ENCODE measurements at places on chromosomes 11 and 22.

GRCh38 chr22:38338772-38339379 lies 21.6 kb upstream of the CSNK1E start:
- DNase-seq = peak; percentile 50

DNA sequence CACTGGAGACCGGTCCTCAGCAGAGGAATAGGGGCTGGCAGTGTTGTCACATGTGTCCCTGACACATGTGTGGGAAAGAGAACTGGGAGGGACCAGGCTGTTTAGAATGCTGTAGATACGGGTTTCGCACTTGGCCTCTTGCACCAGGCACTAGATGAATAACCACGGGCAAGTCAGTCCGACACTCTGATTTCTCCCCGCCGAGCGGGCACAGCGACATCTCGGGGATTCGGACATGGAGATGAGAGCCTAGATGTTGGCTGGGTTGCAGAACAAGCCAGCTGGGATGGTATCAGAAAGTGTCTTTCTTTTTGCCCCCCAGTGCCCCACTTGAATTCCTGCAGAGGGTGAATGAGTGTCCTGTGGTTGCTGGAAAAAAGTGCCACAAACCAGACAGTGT lies 115.9 kb upstream of the SLC22A12 start:
- DNase-seq = no peak

- DNase-seq = peak; percentile 65
Observed at GRCh38 chr22:29635734-29636357, 32.4 kb downstream of the NF2 start.

DNA sequence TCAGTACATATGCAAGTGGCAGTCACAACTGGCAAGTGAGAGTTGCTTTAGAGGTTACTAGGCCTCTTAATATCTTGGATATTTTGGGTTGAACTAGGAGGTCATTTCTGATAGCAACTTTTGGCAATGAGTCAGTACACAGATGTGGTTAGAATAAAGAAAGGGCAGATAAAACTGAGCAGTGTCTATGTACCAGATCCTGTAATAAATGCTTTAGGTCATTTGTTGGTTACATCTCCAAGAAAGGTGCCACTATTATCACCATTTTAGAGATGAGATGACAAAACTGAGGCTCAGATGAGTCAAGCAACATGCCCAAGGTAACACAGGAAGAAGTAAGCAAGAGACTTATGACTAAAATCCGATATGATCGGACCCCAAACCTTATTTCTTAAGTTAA lies 25.0 kb downstream of the MAML2 start:
- DNase-seq = no peak

DNA sequence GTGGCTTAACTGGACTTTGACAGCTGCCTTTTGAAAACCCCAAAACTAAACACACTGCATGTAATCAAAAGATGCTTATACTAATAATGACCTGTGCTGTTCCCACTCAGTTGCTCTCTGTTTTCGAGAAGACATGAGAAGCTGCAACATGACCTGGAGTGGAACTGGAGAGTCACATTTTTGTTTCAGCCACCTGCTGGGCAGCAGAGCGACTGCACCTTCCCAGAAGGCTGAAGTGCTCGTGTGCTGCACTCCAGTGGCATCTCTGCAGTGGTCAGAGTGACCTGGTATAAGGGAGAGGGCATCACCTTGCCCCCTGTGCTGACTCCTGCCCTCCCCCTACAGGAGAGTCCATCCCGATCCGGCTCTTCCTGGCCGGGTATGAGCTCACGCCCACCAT lies 8.6 kb downstream of the THYN1 start:
- peak; percentile 30 for DNase-seq

DNA sequence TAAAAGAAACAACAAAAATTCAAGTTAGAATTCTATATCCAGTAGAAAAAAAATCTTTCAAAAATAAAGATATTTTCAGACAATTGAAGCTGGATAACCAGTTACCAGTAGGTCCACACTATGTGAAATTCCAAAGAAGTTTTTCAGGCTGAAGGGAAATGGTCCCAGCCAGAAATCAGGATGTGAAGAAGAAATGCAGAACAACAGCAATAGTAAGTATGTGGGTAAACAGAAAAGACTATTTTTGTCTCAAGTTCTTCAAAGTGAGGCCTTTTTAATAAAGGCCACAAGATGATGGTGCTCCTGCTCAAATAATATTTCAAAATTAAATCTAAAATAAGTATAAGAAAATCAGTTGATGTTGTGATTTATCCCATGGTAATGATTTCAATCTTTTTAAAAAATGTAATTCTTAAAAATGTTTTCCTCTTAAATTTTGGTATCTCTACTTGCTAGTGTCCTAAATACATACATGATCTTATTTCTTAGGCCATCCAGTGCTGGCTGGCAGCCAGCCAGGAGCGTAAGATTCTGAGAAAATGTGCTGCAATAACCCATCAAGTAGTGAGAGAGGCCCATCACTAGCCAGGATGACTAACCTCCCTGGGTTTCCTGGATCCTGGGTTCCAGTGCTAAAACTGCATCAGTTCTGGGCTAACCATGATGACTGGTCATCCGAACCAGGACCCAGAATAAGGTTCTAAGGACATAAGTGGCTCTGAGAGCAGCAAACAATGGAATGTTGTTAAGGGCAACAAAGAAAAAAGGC lies 15.6 kb upstream of the UCP3 start:
- DNase-seq = no peak

DNA sequence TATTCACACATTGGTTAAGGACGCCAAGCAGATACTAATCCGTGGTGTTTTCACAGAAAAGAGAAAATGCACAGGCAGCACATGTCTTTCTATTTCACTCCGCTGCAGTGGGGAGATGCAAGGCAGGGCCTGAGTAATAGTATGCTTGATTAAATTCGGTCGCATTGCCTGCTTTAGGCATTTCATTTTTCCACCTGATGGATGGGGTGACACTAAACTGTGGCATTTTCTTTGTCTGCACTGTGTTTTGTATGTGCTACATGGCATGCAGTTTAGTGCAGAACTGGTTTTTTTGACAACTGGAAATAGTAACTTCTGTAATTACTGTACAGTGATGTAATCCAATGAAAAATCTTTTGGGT lies 94.9 kb downstream of the SLC17A6 start:
- no peak for DNase-seq

GRCh38 chr11:16321148-16321547 lies 35.2 kb downstream of the SOX6 start:
- DNase-seq = no peak

DNA sequence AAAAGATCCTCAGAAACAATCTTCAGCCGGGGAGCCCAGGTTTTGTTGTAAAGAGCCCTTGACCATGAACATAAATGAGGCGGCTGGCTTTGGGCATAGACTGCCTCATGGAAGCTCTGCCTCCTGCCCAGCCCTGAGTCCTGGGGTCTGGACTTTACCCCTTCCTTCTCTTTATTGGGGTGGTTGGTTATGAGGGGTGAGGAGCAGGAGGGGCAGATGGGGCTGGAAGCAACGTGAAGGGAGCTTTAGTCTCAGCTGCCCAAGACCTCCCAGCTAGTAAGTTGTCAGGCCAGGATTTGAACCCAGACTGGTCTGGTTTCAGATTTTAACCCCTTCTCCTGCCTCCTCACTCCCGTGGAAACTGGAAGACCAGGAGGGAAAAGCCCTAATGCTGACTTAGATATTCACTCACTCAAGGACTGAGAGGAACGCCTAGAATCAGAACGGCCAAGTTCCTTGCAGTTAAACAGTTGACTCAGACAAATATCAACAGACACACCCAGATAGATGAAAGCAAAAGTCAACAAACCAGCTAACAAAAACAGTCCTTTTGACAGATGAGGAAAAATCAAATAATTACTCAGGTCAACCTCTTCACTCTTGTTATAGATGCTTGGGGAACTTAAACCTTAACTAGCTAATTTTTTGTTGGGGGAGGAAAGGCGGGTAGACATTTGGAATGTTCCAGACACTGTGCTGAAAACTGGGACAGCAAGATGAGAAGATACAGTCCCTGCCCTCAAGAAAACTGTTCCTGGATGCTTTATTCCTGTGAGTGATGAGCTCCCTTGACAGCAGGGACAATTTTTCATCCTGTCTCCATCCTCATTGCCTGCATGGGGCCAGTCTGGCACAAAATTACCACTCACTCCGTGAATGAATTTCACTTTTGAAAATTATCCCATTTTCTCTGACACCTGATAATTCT lies 20.8 kb upstream of the ARRB1 start:
- no peak for DNase-seq

DNA sequence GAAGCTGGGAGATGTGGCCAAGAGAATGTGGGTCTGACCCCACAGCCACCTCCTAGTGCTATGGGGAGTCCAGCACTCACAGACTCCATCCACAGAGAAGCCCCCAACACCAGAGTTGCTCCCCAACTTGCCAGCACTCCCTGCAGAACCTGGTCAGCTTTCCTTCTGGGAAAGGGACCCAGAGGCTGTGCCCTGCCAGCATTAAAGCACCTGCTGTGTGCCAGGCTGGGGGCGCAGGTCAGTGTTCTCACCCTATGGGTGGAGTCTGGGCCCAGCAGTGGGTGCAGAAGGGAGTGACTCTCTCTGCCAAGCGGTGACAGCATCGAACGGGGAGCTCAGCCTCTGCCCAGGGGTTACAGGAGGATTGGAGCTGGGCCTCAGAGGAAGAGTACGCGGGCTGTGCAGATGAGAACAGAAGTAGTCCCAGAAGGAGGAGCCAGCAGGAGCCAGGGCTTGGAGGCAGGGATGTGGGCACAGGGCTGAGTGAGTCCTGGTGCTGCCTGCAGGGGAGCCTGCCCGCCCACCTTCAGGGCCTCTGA lies 114.4 kb downstream of the MPPED1 start:
- no peak for DNase-seq

GRCh38 chr22:39364714-39365491 lies 15.1 kb downstream of the SYNGR1 start:
- no peak for DNase-seq

DNA sequence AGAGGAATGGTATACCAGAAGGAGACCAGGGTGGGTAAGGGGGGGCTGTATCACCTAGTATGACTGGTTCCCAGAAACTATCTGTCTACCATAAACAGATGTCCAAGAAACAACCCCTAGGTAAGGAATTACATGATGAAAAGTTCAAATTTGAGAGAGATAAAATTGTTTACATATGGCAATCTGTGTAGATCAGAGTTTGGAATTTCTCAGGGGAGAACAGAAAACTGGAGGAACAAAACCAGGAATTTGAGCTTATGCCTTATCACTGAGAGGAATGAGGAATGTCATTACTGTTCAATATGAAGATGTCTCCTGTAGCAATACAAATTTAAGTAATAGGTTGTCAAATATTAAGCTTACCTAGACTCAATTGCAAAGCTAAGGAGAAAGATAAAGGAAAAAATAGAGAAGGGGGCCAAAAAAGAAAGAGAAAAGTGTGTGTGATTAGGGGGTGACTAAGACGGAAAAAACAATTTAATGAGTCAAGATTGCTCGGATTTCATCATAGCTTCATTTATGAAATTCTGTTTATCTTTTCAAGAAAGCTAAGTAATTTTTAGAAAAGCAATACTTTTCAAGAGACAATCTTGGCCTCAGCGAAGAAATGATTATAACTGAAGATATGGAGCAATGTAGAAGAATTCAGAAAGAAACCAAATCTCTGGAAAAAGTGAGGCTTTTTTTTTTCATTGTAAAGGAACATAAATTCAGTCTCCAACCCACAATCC lies 117.8 kb downstream of the APOL5 start:
- no peak for DNase-seq

DNA sequence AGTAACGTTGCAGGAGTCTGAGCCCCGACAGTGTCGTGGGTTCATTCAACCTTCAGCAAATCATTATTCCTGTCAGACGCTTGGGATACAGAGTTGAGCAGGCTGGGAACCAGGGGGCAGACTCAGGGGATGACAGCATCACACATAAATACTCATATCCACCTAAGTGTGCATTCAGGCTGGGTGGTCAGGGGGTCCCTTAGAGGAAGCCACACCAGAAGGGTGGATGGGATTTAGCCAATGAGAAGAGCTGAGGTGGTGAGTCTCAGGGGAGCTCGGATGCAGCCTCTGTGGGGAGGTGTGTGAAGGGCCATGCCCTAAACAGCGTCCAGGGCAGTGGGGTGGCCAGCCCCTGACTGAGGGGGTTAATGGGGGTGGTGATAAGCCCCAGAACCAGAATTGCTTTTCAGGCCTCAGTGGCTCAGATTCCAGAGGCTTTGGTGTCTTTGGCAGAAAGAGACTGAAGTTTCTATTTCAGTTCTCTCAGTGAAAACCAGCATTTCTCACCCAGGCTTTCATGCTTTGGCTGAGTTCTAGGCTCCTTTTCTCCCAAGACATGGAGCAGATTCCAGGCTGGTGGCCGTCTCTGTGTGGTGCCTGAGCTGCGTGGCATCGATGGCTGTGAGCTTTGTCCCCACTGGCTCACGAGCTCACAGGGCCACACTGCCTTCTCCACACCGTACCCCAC lies 83.9 kb upstream of the CLDN5 start:
- no peak for DNase-seq

DNA sequence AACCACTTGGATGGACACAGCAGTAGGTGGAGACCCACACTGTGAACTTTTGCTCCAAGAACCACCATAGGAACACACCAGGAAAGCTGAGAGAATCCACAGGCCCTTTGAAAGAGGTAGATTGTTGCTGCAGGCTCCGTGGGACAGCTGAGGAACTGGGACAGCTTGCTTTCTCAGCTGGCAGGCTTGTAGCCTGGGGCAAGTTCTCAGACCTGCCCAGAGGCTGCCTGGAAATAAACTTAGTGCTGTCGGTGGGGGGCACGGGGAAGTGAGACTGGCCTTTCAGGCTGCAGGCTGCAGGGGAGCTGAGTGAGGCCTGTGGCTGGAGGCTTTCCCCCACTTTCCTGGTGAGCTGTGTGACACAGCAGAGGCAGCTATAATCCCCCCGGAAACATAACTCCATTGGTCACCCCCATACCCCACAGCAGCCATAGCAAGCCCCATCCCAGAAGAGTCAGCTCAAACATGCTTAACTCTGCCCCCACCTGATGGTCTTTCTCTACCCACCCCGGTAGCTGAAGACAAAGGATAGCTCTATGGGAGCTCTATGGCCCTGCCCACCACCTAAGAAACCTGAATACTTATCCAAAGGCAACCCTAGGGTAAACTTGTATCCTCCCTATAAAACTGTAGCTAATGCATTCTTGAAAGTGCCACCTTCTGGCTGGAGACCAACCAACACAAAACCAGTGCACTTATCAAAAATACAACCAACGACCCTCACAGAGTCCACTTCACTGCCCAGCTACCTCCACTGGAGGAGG lies 21.4 kb upstream of the ACRV1 start:
- no peak for DNase-seq

GRCh38 chr11:111372538-111372937 lies 6.5 kb downstream of the POU2AF1 start:
- DNase-seq = no peak

DNA sequence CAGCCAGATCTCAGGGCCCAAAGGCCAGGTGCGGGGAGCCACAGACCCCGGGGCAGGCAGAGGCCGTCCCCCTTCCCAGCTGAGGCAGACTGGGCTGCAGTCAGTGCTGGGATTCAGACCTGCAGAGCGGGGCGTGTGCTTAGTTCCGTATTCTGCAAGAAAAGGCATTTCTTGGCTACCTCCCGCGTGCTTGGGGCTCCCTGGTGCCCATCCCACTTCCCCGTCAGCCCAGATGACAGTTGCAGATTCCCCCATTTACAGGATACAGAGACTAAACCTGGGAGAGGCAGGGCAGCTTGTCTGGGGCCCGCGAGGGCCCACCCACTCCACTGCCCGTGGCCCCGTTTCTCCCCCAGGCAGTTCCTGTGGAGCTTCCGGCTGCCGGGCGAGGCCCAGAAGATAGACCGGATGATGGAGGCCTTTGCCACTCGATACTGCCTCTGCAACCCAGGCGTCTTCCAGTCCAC lies 18.3 kb downstream of the CYTH4 start:
- peak; percentile 95 for DNase-seq

- no peak for DNase-seq
Observed at GRCh38 chr11:121572571-121573059, 119.8 kb upstream of the SORL1-AS1 start.
